ENCODE measurements at places on chromosomes 16 and 17. TPM values are rescaled to one million over a fixed set of nuclear protein-coding genes. Genes with fewer than 3 reads are reported as not detected.

GRCh38 chr17:410543-411401 lies 58.2 kb upstream of the RPH3AL start:
- DNase-seq = no peak

GRCh38 chr16:18041864-18042834 lies 294.4 kb downstream of the NPIPA8 start:
- no peak for DNase-seq

GRCh38 chr17:41785091-41785858 lies 1.2 kb downstream of the JUP start:
- DNase-seq = peak; percentile 57

DNA sequence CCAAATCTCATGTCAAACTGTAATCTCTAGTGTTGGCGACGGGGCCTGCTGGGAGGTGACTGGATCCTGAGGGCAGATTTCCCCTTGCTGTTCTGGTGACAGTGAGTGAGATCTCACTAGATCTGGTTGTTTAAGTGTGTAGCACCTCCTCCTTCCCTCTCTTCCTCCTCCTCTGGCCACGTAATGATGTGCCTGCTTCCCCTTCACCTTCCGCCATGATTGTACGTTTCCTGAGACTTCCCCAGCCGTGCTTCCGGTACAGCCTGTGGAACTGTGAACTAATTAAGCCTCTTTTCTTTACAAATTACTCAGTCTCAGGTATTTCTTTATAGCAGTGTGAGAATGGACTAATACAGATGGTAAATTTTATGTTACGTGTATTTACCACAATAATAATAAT lies 49.2 kb downstream of the METTL16 start:
- no peak for DNase-seq

- DNase-seq = no peak
These were observed 1.4 kb downstream of the TRAF4 start for GRCh38 chr17:28744972-28745785.

The IL32 gene
- 33.7 TPM for total RNA-seq

The MT1A gene
- 9.4 TPM for total RNA-seq

GRCh38 chr17:164303-165235 lies 16.9 kb downstream of the DOC2B start:
- peak; percentile 22 for DNase-seq

The USP43 gene
- 0.07 TPM for total RNA-seq
